ENCODE measurements at places on chromosomes 1 and 21. TPM values are rescaled to one million over a fixed set of nuclear protein-coding genes. Genes with fewer than 3 reads are reported as not detected.

DNA sequence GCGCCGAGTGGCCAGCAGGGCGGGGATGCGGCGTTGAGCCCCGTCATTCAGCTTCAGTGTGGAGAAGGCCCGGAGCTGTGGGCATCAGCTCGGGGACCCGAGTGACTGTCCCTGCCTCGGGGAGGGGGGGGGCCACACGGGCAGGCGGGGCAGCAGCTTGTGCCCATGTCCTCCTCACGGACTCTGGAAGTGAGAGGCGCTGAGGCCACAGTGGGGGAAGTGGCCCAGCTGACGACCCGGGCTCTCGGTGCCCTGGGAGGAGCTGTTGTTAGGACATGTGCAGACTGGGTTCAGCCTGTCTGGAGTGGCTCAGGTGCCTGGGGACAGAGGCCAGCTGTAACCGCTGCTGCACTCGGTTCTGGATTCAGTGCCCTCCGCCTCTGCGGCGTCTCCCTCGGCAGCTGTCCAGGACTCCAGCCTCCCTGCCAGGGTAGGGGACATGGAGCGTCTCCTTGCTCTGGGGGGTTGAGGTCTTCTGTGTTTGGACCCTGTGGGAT is 71.1 kb downstream of the SKI start:
- DNase-seq = no peak

GRCh38 chr1:112396653-112397471 is 848 bp downstream of the CTTNBP2NL start:
- DNase-seq = peak; percentile 21

Gene CD101
- not detected for polyA plus RNA-seq

Gene PLA2G4A
- 1.6 TPM for polyA plus RNA-seq
